ENCODE measurements at places on chromosomes 12 and 14. TPM values are rescaled to one million over a fixed set of nuclear protein-coding genes. Genes with fewer than 3 reads are reported as not detected.

CLEC2B gene
- total RNA-seq, result 33.8 TPM

AGAP2 gene
- total RNA-seq, result 2.0 TPM

RPGRIP1 gene
- 0.19 TPM for total RNA-seq

- DNase-seq, result no peak
These were observed 337.5 kb downstream of the GLT1D1 start for GRCh38 chr12:129190827-129191226.

DNA sequence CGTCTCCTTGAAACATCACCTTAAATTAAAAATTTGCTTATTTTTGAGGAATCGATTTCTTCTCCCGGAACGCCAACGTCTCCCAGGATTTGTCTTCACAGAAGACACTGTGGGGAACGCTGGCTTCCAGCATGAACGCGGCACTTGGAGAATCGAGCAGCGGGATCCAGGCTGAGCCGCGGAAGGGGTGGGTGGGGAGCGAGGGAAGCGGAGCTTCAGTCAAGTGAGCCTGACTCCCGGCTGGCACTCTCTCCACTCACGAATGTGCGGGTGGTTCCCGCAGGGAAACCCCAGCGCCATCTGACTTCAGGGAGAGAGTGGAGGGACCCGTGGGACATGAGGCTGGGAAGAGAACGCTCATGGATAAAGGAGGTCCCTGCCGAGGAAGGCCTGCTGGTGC, 506.0 kb upstream of the TMEM132C start:
- no peak for DNase-seq

DNA sequence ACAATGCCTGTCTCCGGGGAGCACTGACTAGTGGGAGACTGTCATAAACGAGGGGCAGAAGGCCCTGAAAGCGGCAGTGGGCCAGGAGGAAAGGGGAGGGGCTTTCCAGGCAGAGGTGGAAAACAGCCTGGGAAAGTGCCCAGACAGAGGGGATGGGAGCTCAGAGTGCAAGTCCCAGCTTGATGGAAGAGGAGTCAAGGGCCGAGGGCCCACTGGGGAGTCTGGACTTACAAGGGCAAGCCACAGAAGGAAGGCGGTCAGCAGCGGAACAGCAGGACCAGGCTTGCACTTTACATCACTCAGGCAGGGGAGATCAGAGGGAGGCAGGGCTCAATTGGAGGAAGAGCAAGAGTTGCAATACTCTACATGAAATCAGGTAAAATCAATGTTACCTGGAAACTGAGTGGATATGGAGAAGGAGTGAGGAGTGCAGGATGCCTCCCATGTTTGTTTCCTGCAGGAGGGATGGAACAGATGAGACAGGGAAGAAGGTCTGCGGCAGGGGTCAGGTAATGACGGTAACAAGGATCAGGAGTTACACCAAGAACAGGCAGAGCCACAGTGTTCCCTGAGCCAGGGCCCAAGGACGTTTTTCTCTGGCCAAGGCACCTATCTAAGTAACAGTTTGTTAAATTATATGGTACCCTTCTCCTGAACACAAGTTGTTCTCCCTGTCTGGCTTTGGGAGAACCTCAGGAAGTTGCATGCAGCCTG, 23.8 kb downstream of the PXN start:
- DNase-seq, result no peak

DNA sequence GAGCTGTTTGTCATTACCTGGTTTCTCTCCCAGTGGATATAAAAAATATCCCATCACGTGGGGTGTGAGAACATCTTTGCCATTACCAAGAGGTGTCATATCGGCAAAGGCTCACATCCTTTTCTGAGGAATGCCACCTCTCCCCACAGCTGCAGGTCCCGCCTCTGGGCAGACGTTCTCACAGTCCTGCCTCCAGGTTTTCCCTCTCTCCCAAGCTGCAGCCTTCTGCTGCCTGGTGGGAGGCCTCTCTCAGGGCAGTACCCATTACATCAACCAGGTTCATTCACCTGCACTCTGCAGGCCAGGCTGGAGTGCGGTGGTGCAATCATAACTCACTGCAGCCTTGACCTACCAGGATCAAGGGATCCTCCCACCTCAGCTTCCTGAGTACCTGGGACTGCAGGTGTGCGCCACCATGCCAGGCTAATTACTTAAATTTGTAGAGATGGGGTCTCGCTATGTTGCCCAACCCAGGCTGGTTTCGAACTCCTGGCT, 15.0 kb upstream of the TMEM119 start:
- DNase-seq, result no peak

DNA sequence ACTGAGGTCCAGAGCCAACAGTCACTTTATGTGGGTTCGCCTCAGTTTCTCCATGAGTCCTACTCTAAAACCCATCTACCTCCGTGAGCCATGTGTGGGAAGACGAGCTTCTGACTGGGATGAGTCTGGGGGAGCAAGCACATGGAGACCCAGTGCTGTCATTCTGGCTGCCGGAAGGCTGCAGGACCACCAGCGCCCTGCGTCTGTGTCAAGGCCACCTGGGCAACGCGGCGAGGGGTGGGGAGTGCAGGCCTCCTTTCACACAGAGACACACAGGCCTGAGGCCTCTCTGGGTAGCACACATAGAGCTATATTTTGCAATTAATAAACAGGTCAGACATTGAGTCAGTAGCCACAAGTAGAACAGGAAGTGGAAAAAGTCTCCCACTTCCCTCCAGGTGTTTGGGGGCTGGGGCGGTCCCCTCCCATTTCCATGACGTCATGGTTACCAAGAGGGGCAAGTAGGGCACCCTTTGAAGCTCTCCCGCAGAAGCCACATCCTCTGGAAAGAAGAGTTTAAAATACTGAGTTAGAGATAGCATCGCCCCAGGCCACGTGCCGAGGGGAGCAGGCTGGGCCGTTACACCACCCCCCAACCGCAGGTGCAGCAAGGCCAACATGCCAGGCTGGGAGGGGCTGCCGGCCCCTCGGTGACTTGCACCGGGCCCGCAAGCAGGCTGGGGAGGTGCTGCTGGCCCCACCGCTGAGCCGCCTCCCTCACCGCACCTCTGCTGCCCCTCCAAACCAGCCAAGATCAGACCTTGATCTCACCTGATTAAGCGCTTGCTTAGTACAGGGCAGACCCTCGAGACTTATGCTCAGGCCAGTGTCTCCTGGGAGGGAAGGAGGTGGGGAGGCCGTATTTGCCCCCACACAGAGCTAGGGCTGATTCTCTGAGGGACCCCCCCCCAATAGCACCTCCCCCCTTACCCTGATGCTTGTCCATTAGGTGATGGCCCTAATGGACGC, 32.7 kb downstream of the DAD1 start:
- DNase-seq, result no peak

DNA sequence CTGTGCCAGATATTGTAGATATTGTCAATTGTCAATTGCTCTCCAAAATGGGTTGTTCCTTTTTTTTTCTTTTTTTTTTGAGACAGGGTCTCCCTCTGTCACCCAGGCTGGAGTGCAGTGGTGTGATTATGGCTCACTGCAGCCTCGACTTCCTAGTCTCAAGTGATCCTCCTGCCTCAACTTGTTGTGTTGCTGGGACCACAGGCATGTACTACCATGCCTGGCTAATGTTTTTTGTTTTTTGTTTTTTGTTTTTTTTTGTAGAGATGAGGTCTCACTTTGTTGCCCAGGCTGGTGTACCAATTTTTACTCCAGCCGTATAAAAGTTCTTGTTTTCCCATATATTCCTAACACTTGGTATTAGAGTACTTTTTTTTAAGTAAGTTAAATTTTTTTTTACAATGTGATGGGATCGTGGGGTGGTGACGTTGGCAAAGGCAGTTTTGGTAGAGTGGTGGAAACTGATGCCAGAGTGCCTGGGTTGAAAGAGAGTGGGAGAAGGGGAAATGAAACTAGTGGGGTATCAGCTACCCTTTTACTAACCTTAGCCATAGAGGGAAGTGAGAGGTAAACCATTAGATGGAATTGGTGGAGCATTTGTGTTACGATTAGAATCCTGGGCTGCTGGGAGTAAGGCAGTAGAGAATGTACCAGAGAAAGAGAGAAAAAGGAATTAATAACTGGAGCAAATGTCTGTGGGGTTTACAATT, 33.0 kb upstream of the CFAP54 start:
- no peak for DNase-seq

DNA sequence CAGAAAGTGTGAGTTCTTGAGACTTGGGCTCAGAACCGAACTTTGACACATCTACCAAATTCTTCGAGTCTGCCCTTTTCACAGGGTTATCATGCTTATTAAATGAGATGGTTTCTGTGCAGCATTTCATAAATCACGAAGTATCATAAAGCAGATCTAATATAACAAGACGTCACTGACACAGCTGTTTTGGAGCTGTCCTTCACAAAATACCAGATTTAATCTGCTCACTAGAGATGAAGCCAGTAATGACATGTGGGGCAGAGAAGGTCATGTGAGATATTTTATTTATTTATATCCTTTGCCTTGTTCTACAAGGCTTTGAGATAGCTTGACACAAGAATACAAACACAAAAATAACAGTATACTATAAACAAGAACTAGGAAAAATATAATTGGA, 127.0 kb downstream of the RPAP3 start:
- no peak for DNase-seq

Data from omental fat pad (tissue), 4 donors.